ENCODE measurements at places on chromosomes 1 and 21.

- DNase-seq = no peak
Observed at GRCh38 chr1:156471496-156472490, 28.8 kb downstream of the MEF2D start.

DNA sequence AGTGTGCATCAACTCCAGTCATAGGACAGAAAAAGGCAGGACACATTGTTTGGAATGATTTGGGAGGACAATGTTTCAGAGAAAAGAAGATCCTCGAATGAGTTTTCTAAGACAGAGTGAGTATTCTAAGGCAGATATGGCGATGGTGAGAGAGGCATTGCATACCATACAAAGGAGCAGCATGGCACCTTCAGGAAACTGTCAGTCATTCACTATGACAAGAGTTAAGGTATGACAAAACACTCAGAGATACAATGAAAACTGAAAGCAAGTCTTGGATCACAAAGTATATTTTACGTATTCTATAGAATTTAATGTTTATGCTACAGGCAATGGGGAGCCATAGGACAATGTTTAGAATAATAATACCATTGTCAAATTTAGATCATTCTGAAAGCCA, 337.4 kb upstream of the LYPLAL1 start:
- DNase-seq = no peak

- no peak for DNase-seq
Observed at GRCh38 chr1:44076066-44076465, 42.6 kb upstream of the KLF17 start.

- no peak for DNase-seq
Observed at GRCh38 chr1:219461981-219462400, 150.9 kb downstream of the ZC3H11B start.

- no peak for DNase-seq
Observed at GRCh38 chr1:171953835-171954234, 112.5 kb downstream of the DNM3 start.

DNA sequence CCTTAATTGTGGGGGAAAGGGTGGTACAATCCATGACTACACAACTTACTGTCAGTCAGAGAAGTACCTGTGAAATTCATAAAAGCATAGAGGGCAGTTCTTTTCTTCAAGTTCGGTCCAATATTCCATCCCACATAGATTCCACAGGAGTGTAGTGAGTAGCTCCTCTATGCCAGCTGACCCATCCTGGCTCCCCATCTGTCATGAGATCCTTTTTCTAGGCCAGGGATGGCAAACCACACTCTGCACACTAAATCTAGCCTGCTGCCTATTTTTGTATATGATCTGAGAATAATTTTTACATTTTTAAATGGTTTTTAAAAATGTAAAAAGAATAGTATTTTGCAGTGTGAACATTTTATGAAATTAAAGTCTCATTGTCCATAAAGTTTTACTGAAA, 107.0 kb upstream of the TSPAN2 start:
- DNase-seq = no peak

DNA sequence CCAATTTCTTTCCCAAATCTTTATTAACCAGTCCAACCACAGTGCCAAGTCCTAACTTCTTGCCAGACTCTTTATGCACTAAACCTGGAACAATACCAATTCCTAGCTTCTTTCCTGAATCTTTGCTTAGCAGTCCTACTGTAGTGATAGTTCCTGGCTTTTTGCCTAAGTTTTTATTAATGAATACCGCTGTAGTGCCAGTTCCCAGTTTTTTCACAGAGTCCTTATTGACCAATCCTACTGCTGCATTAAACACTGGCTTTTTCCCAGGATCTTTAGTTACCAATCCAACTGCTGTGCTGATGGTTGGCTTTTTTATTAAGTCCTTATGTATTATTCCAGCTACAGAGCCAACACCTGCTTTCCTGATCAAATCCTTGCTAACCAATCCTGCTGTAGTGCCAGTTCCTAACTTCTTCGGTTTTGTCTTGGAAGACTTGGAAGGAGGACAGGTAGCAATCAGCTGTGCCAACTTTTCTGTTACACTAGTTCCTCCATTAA, 80.8 kb downstream of the ASH1L start:
- no peak for DNase-seq

DNA sequence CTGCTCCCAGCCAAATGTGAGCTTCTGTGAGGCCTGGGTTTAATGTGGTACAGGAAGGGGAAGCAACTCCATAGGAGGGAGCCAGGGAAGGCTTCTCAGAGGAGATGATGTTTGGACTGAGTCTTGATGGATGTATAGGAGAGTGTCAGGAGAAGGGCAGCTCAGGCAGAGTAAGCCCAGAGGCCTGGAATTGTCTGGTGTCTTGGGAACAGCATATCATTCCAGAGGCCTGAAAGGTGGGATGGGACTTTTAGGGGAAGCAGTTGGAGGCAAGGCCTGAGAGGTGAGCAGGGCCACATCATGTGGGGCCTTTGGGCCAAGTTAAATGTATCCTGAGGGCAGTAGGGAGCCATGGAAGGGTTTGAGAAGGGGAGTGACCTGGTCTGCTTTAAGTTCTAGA, 148.6 kb upstream of the WNT4 start:
- no peak for DNase-seq

DNA sequence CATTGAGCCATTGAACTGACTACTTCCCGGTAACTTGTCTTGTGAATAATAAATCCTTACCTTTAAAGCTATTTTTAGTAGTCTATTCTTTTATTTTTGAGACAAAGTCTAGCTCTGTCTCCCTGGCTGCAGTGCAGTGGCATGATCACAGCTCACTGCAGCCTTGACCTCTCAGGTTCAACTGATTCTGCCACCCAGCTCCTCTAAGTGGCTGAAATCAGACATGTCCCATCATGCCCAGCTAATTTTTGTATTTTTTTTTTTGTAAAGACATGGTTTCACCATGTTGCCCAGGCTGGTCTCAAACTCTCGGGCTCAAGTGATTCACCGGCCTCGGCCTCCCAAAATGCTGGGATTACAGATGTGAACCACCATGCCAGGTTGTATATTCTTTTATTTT, 59.3 kb upstream of the PTGS2 start:
- DNase-seq = no peak

GRCh38 chr1:42348498-42348897, 13.5 kb upstream of the FOXJ3 start:
- no peak for DNase-seq

- no peak for DNase-seq
Observed at GRCh38 chr1:162062542-162063015, 6.9 kb upstream of the NOS1AP start.

GRCh38 chr1:2174348-2175054, 20.1 kb downstream of the FAAP20 start:
- DNase-seq = no peak

DNA sequence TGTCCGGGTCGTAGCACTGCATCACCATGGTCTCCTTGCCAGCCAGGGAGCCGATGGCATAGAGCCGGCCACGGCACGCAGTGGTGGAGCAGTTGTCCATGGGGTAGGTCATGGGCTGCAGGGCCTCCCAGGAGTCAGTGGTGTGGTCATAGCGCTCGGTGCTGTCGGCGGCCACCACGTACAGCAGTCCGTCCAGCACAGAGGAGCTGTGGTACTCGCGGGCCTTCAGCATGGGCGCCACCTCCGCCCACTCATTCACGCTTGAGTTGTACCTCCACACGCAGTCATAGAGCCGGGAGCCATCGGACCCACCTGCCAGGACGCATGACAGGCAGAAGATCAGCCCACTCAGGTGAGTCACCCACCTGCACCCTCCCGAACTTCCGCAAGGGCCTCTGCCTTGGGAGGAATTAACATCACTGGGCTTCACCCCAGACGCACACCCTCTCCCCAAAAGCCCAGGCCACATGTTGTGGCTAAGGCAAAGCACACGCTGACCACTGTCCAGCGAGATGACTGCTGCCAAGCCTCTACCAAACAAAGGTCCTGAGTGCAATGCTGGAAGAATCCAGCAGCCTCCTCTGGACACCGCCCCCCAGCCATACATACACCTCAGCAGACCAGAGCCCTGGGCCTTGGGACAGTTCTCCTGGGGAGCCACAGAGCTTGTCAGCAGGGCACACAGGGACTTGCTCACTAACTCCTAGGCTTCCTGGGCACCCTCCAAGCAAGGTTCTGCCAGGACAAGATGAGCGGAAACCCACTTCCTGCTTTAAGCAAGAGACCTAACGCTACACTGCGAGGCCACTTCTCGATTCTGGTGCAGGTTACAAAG, 3.3 kb downstream of the KLHL21 start:
- no peak for DNase-seq

DNA sequence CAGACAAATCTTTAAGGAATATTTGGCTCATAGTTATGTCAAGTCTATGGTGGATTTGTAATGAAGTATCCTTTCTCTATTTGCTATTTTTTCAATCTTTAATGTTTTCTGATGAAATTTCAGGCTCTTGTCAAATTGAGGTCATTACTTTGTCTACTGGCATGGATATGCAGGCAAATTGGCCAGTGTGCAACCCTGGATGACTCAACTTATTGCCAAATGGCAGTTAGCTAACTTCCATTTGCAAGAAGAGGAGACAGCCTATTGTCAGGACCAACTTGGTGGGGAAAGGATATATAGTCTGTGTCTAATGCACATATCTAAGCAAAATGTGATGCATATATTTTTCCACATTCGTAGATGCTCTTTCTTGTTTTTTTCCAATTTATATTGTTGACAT, 530.5 kb downstream of the PTBP2 start:
- no peak for DNase-seq

- DNase-seq = no peak
Observed at GRCh38 chr1:180271272-180272255, 41.5 kb downstream of the LHX4 start.

- no peak for DNase-seq
Observed at GRCh38 chr1:160061369-160062229, 8.4 kb downstream of the KCNJ10 start.

- DNase-seq = no peak
Observed at GRCh38 chr1:162256287-162256686, 120.4 kb downstream of the SPATA46 start.

DNA sequence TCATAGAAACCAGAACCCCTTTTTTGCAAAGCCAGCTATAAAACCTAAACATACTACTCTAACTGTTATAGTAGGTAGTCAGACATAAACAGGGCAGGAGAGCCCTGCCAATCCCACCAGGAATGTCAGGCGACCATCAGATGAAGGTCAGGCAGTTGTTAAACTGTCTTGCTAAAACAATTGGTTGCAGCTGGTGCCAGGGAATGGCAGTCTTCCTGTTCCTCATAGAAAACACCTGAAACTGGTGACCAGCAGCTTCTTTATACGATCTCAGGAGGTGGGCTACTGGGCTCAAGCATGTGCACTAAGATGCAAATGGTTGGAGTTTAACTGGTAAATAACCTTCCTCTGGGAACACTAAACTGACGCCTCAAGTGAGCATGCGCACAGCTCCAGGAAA, 224.1 kb downstream of the COL11A1 start:
- DNase-seq = no peak

DNA sequence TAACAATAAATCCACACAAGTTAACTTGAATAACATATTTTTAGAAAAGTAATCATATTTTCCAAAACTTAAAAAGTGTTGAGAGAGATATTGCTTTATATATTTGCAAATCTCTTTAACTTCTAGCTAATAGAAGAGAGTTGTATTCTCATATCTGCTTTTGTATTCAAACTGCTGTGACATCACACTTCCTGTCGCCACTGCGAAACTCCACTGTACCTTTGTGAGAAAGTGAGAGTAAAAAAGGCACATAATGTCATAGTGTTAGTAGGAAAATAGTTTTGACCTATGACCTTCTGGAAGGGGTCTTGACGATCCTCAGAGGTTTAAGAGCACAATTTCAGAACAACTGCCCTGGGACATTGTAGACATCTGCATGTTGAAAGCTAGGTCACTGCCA, 21.6 kb downstream of the AK5 start:
- DNase-seq = no peak

DNA sequence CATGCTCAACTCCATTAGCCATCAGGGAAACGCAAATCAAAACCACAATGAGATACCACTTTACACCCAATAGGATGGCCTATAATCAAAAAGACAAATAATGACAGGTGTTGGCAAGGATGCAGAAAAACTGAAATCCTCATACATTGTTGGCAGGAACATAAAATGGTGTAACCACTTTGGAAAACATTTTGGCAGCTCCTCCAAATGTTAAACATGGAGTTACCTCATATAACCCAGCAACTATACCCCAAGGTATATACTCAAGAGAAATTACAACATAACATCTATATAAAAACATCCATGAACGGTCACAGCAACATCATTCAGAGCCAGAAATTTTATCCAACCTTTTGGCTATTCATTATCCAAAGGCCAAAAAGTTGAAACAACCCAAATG, 11.6 kb downstream of the EIF4G3 start:
- DNase-seq = no peak

- DNase-seq = no peak
Observed at GRCh38 chr21:43820466-43820865, 31.1 kb downstream of the RRP1 start.

GRCh38 chr1:89065079-89065868, at the start of gene GBP1:
TSS of gene GBP1 (minus strand) at chr1:89065208. CDS start at chr1:89063234, 1,974 bp downstream.
- no peak for DNase-seq

DNA sequence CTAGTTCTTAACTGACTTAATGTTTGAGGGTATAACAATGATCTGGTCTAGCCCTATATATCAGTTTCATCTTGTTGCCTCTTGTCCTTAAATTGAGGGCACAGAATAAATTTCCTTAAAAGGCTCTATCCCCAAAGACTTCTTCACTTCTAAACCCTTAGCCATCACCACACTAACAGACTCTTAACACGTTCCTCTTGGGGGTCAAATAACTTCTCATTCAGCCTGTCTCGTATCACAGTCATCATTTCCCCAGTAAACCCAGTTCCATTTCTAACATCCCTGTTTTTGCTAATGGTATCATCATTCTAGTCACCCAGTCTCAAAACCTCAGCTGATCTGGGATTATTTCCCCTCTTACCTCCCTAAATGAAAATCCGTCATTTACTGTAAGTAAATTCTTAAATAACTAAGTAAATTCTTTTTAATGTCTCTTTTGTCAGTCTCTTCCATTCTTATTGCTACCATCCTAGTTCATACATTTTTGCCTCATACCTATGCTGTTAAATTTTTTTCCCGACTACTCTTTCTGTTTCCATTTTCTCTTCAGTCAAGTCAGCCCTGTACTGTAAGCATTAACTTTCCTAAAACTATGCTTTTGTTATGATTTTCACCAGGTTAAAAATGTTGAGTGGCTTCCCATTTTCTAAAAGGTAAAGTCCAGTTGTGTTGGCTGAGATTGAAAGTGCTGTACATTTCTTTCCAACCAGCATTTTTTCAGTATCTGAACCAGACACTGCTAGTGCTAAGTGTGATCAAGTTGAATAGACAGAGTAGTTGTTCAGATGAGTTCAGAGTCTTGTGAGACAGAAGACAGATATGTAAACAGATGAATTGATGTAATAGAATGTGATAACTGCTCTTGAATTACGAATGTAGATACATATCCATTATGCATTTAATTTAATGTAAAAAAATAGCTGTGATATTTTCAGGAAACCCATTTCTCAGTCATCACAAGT, 6.9 kb downstream of the CTTNBP2NL start:
- no peak for DNase-seq

GRCh38 chr1:103274886-103275285, 166.6 kb upstream of the COL11A1 start:
- DNase-seq = no peak
